ENCODE measurements at places on chromosomes 2 and 18. TPM values are rescaled to one million over a fixed set of nuclear protein-coding genes. Genes with fewer than 3 reads are reported as not detected.

The CBLN2 gene
- 10.9 TPM for polyA plus RNA-seq

The DSEL gene
- polyA plus RNA-seq: 20.8 TPM

The ANKRD44 gene
- polyA plus RNA-seq: 11.3 TPM

The ITGAV gene
- 76.4 TPM for polyA plus RNA-seq

The ERCC3 gene
- polyA plus RNA-seq: 64.8 TPM

The ANXA4 gene
- polyA plus RNA-seq: 255 TPM

The POMC gene
- polyA plus RNA-seq: 4.9 TPM

The PID1 gene
- polyA plus RNA-seq: 8.3 TPM

The HOXD13 gene
- 0.41 TPM for polyA plus RNA-seq
